ENCODE measurements at places on chromosomes 6 and 20.

- no peak for DNase-seq
Observed at GRCh38 chr6:43186019-43186418, 4.0 kb downstream of the CUL9 start.

DNA sequence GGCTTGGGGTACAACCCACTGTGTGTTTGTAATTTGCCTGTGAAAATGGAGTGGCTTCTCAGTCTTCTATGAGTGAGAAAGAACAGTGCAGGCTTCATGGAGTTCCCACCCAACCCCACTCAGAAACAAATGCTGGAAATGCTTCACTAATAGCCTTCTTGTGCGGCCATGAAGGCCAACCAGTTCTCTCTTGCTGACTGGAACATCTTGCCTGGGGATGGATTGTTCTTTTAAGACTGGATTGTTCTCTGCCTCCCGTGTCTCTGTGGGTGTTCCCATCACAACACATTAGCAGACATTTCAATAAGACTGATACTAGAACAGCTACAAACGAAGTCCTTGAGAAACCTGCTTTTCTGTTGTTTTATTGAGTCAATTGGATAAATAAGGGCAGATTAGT, 110.6 kb downstream of the PPP1R14C start:
- DNase-seq, result no peak

- no peak for DNase-seq
Observed at GRCh38 chr6:116106146-116106545, 5.5 kb downstream of the NT5DC1 start.

DNA sequence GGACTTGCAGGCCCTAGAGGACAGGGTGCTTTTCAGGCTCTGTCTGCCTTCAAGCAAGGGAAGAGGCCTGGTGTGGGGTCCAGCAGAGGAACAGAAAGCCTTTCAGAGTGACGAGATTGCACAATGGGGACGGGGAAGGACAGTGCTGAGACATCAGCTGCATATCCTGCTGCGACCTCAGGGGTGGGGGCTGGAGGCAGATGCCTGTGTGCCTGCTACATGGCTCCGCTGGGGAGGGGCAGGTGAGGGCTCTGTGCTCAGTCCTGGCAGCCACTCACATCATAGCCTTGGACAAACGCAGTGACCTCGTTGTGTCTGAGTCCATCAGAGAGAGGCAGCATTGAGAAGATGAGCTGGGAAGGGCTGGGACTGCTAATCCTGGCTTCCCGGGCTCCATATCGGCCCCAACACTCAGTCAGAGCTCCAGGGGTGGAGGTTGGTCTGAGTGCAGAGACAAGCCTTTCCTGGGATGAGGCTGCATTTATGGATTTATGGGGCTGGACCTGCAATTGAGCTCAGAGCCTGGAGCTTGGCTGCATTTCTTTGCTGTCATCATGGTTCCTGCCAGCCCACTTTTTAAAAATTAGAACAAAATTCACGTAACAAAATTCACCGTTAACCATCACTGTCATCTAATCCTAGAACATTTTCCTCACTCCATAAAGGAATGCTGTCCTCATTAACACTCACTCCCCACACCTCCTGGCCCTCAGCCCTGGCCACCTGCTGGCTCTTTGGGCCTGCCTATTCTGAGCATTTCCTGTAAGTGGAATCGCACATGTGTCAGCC, 196.9 kb upstream of the SLC24A3 start:
- no peak for DNase-seq

- DNase-seq, result no peak
Observed at GRCh38 chr6:54619102-54619501, 227.5 kb upstream of the FAM83B start.

- DNase-seq, result no peak
Observed at GRCh38 chr20:11924923-11925322, 7.2 kb downstream of the BTBD3 start.

DNA sequence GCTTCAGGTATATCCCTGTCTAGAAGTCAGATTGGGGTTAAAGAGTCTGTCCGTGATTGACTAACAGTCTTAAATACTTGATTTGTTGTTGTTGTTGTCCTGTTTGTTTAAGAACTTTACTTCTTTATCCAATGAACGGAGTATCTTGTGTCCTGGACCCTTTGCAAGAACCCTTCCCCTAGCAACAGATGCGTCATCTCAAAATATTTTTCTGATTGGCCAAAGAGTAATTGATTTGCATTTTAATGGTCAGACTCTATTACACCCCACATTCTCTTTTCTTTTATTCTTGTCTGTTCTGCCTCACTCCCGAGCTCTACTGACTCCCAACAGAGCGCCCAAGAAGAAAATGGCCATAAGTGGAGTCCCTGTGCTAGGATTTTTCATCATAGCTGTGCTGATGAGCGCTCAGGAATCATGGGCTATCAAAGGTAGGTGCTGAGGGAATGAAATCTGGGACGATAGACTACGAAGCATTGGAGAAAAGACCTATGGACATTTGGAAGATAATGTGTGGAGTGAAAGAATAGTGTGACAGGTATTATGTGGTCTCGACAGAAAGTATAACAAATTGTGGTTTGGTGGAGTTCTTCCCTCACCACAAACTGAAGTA, at the start of gene HLA-DRA:
Gene HLA-DRA (plus strand): TSS at position 286 of the 613 bp plus-strand sequence. CDS start 64 bp downstream, at position 350.
- peak; percentile 63 for DNase-seq

DNA sequence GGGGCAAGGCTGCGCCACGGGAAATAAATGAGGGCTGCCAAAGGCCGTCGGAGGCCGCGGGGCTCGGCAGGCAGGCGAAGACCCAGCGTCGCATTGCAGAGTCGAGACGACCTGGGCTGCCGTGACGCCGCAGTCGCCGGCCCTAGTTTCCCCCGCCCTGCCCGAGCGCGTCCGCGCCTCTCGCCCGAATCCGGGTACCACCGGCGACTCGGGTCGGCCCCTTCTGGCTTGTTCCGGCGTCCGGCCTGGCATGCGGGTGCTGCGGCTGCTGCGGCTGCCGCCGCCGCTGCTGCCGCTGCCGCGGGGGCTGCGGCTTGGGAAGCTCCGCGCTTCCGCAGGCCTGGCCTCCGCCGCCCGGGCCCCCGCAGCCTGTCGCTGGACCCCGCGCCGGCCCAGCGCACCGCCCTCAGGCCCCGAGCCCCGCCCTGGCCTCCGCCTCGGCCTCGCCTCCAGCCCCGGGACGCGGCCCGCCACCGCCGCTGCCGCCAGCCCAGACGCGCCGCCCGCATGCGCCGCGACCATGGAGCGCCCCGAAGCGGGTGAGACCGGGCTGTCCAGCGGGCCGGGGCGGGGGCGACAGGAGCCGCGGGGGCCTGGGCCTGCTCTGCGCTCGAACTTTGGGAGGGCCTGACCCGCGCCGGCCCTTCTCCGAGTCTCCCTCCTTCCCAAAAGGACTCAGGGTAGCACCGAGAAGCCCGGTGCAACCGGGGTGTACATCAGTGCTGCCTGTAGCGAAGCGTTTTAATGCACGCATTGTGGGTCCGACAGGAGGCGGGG, at the start of gene AKAP7:
Gene AKAP7 (plus strand): TSS at position 224 of the 777 bp plus-strand sequence. CDS start 297 bp downstream, at position 521.
- peak; percentile 78 for DNase-seq

GRCh38 chr6:36104836-36105235, 25.5 kb upstream of the MAPK13 start:
- DNase-seq, result no peak

All from putamen (tissue), 1 donor.